NCI-H446 (cell line): ENCODE measurements at places on chromosomes 7 and 10.
A peak's percentile ranks its signal among the peaks of the same experiment; 100 is the strongest.

DNA sequence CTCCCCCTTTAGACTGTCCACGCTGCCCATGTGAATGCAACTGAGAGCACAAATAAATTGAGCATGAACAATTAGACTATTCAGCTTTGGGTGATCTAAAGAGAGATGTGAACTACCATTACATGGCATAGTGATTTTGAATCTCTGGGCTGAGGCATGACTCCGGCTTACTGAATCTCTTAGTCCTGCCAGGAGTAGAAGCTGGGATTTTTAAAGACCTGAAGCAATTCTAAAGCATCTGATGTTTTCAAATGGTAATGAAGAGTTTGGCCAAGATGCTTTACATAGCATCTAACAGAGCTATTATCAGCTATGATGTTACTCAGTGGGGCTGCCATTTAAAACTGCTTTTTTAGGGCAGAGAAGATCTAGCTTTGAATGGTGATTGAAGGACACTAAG is 1059.1 kb downstream of the SORCS3 start:
- no peak for DNase-seq

- DNase-seq: no peak
These were observed 10.4 kb upstream of the USP54 start for GRCh38 chr10:73601486-73601921.

- DNase-seq: no peak
These were observed 284.8 kb upstream of the FZD8 start for GRCh38 chr10:35926846-35927245.

- no peak for DNase-seq
These were observed 209.4 kb downstream of the CELF2 start for GRCh38 chr10:11227103-11227502.

GRCh38 chr7:113199841-113200240 is 81.5 kb upstream of the SMIM30 start:
- no peak for DNase-seq

- no peak for DNase-seq
These were observed 86.1 kb downstream of the LHPP start for GRCh38 chr10:124547647-124548168.

- DNase-seq: no peak
These were observed 142.5 kb upstream of the PRKCQ start for GRCh38 chr10:6722616-6723004.

GRCh38 chr10:126137562-126138221 is 241.3 kb downstream of the FANK1 start:
- DNase-seq: no peak

GRCh38 chr7:1717095-1717483 is 47.0 kb downstream of the ELFN1 start:
- DNase-seq: no peak

DNA sequence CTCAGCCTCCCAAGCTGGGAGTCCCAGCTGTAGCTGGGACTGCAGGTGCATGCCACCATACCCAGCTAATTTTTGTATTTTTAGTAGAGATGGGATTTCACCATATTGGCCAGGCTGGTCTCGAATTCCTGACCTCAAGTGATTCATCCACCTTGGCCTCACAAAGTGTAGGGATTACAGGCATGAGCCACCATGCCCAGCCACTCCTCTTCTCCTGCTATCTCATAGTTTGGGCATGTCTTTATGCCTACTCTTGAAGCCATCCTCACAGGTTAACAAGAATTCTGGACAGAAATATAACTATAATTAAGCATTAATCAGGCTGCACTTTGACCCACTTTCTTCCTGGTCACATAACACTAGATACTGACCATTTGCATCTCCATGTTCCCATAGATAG is 28.6 kb upstream of the C10orf67 start:
- no peak for DNase-seq

- no peak for DNase-seq
These were observed 199.5 kb downstream of the GFRA1 start for GRCh38 chr10:116073510-116073909.

DNA sequence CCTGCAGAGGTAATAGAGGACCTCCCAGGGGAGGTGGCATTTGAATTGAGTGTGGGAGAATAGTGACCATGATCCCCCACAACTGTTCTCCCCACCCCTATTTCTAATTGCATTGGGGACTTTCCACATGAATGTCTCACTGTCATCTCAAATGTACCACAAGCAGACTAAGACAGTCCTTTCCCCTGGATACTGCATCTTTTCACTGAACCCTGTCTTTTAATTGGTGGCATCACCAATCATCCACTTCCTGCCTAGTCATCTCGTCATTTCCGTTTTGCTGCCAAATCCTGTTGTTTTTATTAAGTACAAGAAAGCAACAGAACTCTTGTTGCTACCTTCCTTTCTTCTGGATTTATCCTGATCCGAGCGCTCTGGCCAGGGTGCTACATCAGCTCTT is 120.3 kb downstream of the NRP1 start:
- no peak for DNase-seq

GRCh38 chr7:124310934-124311390 is 278.1 kb upstream of the TMEM229A start:
- no peak for DNase-seq

- peak; percentile 42 for DNase-seq
These were observed 10.5 kb upstream of the MTPAP start for GRCh38 chr10:30359373-30360206.
